SK-MEL-5 (cell line): ENCODE measurements at places on chromosomes 1 and 21. TPM values are rescaled to one million over a fixed set of nuclear protein-coding genes. Genes with fewer than 3 reads are reported as not detected.

Gene CNKSR1
- total RNA-seq: 0.08 and 0.27 TPM in 2 replicates

Gene PRAMEF13
- not detected in 2 replicates for total RNA-seq

Gene TMEM61
- not detected in 2 replicates for total RNA-seq

Gene ESPN
- total RNA-seq: 0.40 and 0.96 TPM in 2 replicates

Gene PCP4L1
- not detected in 2 replicates for total RNA-seq

Gene PRKAA2
- total RNA-seq: 2.9 and 3.2 TPM in 2 replicates

Gene MAP3K21
- 1.4 and 2.3 TPM in 2 replicates for total RNA-seq

Gene GREM2
- 0.08 TPM in 2 replicates for total RNA-seq

Gene ABCA4
- total RNA-seq: not detected in 2 replicates

Gene CACNA1S
- 0.05 TPM in 1 of 2 replicates, not detected in the other for total RNA-seq

Gene FNDC10
- 6.6 and 7.1 TPM in 2 replicates for total RNA-seq

Gene SAMSN1
- not detected in 2 replicates for total RNA-seq

Gene RASSF5
- 0.56 and 0.58 TPM in 2 replicates for total RNA-seq

Gene BCAN
- total RNA-seq: 34.2 and 43.7 TPM in 2 replicates

Gene CTSK
- total RNA-seq: 0.69 and 0.74 TPM in 2 replicates

Gene CNST
- 32.2 and 33.5 TPM in 2 replicates for total RNA-seq
